ENCODE measurements at places on chromosomes 2 and 18. TPM values are rescaled to one million over a fixed set of nuclear protein-coding genes. Genes with fewer than 3 reads are reported as not detected.

DNA sequence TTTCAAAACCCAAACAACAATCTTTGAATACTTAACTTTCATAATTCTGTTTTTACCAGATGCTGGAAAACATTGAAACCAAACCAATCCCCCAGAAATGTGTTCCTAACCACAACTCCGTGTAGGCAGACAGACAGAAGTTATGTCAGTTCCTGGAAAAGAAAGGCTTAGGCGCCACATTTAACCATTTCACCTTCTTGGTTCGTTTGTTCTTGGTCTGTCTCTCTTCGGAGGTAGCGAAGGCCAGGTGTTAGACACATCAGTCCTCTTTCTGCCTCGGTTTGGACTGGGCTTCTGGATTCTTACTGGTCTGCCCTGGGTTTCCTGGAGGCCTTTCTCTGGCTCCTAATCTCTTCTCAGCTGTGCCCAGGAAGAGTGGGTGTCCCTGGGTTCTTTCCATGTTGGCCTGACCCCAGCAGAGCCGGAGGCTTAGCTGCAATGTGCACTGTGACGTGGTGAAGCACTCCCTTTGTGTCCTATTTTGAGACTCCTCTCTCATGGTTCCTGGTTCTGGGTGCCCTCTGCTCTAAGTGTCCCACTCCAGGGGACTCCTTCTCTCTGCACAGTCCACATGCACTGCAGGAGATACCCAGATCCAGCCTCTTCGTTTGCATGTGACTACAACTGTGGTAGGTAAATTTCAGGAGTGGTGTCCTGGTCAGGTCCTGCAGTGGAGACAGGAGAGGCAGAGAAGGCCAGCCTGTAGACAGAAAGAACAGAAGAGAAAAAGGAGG lies 23.1 kb upstream of the RAB31 start:
- no peaks in the 10 kb centered on the region for H3K27me3 ChIP-seq
- H3K36me3 ChIP-seq = no peaks in the 10 kb centered on the region
- H3K4me1 ChIP-seq = peaks cover 12% of the 10 kb centered on the region
- no peak overlapping the region for H3K4me3 ChIP-seq

GRCh38 chr2:83365476-83365875 lies 1093.6 kb downstream of the SUCLG1 start:
- H3K36me3 ChIP-seq = no peaks in the 10 kb centered on the region
- no peak for DNase-seq
- H3K4me1 ChIP-seq = no peaks in the 10 kb centered on the region

- H3K4me3 ChIP-seq = no peak overlapping the region
- no peaks in the 10 kb centered on the region for H3K27me3 ChIP-seq
- no peak overlapping the region for H3K27ac ChIP-seq
- no peaks in the 10 kb centered on the region for H3K36me3 ChIP-seq
- H3K4me1 ChIP-seq = no peaks in the 10 kb centered on the region
Observed at GRCh38 chr2:3409627-3410170, 30.2 kb downstream of the TRAPPC12 start.

- no peaks in the 10 kb centered on the region for H3K36me3 ChIP-seq
- H3K4me1 ChIP-seq = no peaks in the 10 kb centered on the region
- H3K27ac ChIP-seq = no peak overlapping the region
- DNase-seq = no peak
- H3K4me3 ChIP-seq = no peak overlapping the region
Observed at GRCh38 chr18:41144441-41144840, 810.6 kb upstream of the PIK3C3 start.

The MEP1B gene
- 0.38 TPM for total RNA-seq

- no peaks in the 10 kb centered on the region for H3K4me1 ChIP-seq
- no peak overlapping the region for H3K27ac ChIP-seq
- no peak for DNase-seq
- H3K27me3 ChIP-seq = no peaks in the 10 kb centered on the region
Observed at GRCh38 chr2:180205621-180206235, 198.6 kb upstream of the CWC22 start.

GRCh38 chr2:186129767-186130581 lies 356.1 kb upstream of the ZC3H15 start:
- no peak overlapping the region for H3K27ac ChIP-seq
- peaks cover 8% of the 10 kb centered on the region for H3K4me1 ChIP-seq
- H3K36me3 ChIP-seq = no peaks in the 10 kb centered on the region
- no peak overlapping the region for H3K4me3 ChIP-seq

DNA sequence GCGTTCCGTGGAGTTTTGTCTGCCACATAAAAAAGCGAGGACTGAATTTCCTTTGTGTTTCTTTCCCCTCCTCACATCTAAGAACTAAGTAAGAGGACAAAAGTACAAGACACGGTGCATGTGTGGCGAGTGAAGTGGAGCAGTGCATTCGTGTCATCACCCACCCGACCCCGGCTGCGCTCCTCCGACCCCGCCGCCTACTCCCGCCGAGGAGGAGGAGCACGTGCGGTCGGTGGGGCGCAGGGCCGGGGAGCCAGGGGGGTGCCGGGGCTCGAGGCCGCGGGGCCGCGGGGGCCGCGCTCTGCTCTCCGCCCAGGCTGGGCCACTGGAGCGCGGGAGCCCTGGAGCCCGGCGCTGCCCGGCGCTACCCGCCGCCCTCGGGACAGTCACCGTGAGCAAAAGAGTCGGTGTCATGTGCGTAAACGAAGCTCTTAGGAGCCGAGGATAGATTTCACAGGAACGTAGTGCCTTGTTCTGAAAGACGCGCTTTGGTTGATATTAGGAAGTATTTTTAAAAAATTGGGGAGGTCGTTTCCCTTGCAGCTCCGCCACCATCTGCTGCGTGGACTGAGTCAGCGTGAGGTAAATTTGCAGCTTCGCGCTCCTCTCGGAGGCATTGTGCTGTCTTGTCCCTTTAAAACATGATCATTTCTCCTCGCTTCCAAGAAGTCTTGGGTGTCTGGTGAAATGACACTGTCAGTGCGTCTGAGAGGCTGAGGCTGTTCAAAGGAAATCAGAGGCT lies 11.0 kb downstream of the TBR1 start:
- peak overlapping the region; percentile 39 for H3K4me3 ChIP-seq
- H3K4me1 ChIP-seq = no peaks in the 10 kb centered on the region
- no peak for DNase-seq
- H3K27ac ChIP-seq = no peak overlapping the region
- peaks cover 14% of the 10 kb centered on the region for H3K27me3 ChIP-seq
- H3K36me3 ChIP-seq = no peaks in the 10 kb centered on the region

DNA sequence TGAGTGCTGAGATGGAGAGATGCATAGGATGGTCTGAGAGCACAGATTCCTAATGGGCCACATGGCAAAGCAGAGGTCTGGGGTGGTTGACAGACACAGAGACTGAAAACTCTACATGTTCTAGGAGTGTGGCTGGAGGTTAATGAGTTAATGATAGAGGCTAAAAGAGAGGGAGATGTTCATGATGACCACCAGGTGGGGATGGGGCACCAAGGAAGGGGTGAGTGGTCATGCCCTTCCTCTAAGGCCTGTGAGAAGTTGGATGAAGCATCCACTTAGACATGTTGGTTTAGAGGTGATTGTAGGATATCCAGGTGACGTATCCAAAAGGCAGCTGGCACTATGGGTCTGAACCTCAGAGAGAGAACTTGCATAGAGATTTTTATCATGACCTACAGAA lies 102.1 kb downstream of the LRP2 start:
- no peaks in the 10 kb centered on the region for H3K4me1 ChIP-seq
- DNase-seq = no peak
- no peaks in the 10 kb centered on the region for H3K36me3 ChIP-seq

The CIB4 gene
- not detected for total RNA-seq

DNA sequence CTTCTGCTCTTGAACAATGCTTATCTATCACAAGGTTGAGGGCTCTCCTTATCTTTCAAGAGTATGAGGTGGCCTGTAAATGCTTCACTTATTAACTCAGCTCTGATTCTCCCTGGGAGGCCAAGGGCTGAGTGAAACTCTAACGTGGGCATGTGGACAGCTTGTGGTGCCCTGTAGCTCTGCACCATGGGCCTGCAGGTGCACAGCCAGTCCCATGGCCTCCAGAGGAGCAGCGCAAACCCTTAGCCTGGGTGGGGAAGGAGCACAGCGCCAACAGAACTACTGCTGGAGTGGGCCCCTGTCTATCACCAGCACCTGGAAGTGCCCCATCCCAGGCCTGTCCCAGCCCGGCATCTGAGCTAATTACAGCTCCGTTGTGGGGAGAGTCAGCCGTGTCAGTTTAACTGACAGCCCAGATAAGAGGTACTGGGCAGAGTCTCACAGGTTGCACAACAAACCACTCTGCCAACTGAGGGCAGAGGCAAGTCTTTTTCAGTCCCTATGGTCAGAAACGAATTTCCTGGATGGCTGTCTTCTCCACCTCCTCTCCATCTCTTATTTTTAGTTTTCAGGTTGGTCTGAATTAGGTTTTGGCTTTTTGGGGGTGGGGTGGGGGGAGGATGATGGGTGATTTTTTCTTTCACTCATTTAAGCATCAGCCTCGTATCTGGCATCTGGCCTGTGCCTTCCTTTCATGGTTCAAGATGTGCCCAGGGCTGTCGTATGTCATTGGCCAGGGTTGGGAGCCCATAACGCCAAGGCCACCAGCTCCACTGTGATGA lies 219.5 kb downstream of the BCL2 start:
- H3K4me1 ChIP-seq = peaks cover 12% of the 10 kb centered on the region
- H3K27me3 ChIP-seq = no peaks in the 10 kb centered on the region
- DNase-seq = peak; percentile 71
- no peaks in the 10 kb centered on the region for H3K36me3 ChIP-seq
- no peak overlapping the region for H3K4me3 ChIP-seq

- no peaks in the 10 kb centered on the region for H3K36me3 ChIP-seq
- H3K4me1 ChIP-seq = no peaks in the 10 kb centered on the region
- no peak overlapping the region for H3K4me3 ChIP-seq
- no peaks in the 10 kb centered on the region for H3K27me3 ChIP-seq
Observed at GRCh38 chr2:164843346-164843911, 1.8 kb upstream of the COBLL1 start.

- DNase-seq = no peak
- no peak overlapping the region for H3K4me3 ChIP-seq
- H3K36me3 ChIP-seq = no peaks in the 10 kb centered on the region
- peaks cover 7% of the 10 kb centered on the region for H3K4me1 ChIP-seq
- no peaks in the 10 kb centered on the region for H3K27me3 ChIP-seq
- H3K27ac ChIP-seq = no peak overlapping the region
Observed at GRCh38 chr2:27929916-27930486, 39.5 kb downstream of the BABAM2 start.

- no peak for DNase-seq
- no peaks in the 10 kb centered on the region for H3K4me1 ChIP-seq
- no peak overlapping the region for H3K4me3 ChIP-seq
- no peak overlapping the region for H3K27ac ChIP-seq
Observed at GRCh38 chr2:30382995-30383394, 64.1 kb upstream of the LCLAT1 start.

The ARHGAP15 gene
- 2.8 TPM for total RNA-seq
